Cerebellum (tissue), 4 donors: ENCODE measurements at places on chromosomes 7 and 10. TPM values are rescaled to one million over a fixed set of nuclear protein-coding genes. Genes with fewer than 3 reads are reported as not detected.

ASB10 gene
- total RNA-seq, result not detected

AGMO gene
- total RNA-seq, result 0.64 TPM

PRKCQ gene
- 0.91 TPM for total RNA-seq

STEAP4 gene
- total RNA-seq, result 0.27 TPM

MMRN2 gene
- 5.2 TPM for total RNA-seq

SLC16A12 gene
- 2.4 TPM for total RNA-seq

HOXA4 gene
- total RNA-seq, result not detected

GRID1 gene
- 15.8 TPM for total RNA-seq

SLC26A3 gene
- 0.54 TPM for total RNA-seq

COX15 gene
- total RNA-seq, result 46.8 TPM

CACNB2 gene
- 16.2 TPM for total RNA-seq
